Colonic mucosa (tissue), 4 donors: ENCODE measurements at places on chromosomes 2 and 18. TPM values are rescaled to one million over a fixed set of nuclear protein-coding genes. Genes with fewer than 3 reads are reported as not detected.

DNA sequence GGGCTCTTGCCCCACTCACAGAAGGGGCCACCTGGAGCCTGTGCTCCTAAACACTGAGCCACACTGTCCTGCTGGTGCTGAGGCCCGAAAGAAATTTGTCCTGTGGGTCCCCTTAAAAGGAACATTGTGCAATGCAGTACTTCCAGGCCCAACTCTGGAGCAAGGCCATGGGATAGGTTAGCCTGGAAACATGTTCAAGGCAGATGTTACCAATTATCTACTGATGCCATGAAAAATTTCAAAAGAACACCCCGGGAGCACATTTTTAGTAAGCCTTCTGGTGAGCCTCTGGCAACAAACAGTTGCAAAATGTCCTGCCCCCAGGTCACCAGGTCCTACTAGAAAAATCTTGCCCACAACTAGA, 12.3 kb upstream of the PTMA start:
- DNase-seq, result no peak

The FEZ2 gene
- 34.3 TPM for total RNA-seq

DNA sequence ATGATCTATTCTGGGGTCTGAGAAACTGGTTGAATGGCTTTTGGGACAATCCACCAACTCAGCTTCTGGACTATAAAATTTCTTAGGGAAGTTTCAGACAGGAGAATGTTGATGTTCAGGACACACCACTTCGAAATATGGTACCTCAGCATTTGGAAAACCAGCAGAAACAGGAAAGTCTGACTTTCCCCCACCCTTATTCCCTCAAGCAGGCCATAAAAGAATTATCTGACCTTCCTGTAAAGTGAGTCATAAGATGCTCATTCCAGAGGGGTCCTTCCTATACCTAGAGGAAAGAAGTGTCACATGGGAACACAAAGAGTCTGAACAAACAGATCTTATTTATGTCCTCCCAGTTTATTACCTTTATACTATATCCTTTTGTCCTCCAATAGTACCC, 415.0 kb downstream of the CPS1 start:
- no peak for DNase-seq

The ICA1L gene
- 1.8 TPM for total RNA-seq

GRCh38 chr2:112164876-112165275, 26.7 kb downstream of the FBLN7 start:
- no peak for DNase-seq

The GMCL1 gene
- total RNA-seq, result 20.3 TPM
